Vagina (tissue), 2 donors: ENCODE measurements at places on chromosomes 6 and 20. TPM values are rescaled to one million over a fixed set of nuclear protein-coding genes. Genes with fewer than 3 reads are reported as not detected.

DNA sequence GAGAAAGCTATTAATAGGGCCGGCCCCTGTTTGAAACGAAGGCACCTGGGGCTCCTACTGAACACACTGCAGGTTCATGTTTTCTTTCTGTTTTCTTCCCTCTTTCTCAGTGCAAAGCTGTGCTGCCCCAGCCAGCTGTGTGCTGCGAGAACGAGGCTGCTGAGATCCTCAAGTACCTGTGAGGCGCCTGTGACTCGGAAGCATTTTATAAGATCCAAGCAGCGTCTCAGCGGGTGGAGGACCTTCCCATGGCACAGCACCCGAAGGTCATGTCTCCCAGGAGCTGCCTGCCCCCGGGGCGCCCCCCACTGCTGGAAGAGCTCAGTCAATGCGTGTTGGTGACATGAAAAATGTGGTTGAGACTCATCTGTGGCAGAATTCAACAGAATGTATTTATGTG lies 66.3 kb downstream of the SMOC2 start:
- DNase-seq, result peak; percentile 65

Gene IMPG1
- not detected for total RNA-seq

GRCh38 chr6:146364816-146365594 lies 178.6 kb upstream of the RAB32 start:
- no peak for DNase-seq

DNA sequence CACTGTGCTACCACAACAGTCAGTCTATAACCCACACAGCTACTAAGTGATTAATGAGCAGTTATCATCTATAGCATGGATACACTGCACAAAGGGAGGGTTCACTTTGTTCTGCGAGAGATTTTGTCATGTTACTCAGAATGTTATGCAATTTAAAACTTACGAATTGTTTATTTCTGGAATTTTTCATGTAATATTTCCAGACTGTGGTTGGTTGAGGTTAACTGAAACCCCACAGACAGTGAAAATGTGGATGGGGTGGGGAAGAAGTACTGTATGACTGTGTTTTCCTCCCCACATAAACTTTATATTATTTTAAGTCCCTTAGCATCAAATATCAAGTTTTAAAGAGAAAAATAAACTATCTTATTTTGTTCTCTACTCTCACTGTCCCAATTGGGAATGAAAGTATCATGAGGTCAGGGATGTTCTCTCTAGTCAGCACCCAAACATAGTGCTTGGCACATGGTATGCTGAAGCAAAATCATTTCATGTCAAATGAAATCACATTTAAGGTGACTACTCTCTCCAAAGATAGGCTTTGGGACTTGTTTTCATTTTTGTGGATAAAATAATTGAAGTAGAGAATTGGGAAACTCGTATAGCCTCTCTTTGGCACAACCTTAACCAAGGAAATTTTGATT lies 25.4 kb downstream of the DOP1A start:
- no peak for DNase-seq

DNA sequence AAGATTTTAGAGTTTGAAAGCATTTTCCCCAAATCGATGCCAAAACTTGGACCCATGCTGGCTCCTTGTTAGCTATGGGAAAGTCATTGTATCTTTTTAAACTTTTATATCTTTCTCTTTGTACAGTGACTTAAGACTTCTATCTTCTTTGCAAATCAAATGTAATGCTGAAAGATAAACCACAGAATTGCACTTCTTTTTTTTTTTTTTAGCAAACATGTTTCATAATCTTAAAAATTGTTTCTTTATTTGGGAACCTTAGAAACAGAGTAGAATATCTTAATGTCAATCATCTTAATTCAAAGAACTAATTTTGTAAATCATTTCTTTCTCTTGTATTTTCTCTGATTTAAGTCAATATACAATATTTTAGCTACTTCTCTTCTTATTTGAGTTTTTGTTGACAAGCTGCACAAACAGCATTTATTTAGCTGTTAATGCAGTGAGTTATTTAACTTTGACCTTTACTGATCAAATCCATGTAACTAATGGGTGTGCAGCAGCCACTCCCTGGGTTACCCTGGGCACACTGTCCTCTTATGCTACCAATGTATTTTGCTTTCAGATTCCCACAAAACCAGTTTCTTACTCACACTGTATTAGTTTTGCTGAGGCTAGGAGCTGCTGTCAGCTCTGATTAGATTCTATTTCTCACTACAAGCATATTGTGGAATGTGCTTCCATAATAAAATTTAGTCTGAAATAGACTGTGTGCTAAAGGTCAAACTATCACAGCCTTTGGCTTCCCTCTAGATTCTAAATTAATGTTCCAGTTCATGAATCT lies 279.6 kb downstream of the ADGB start:
- DNase-seq, result no peak

GRCh38 chr20:44198872-44199271 lies 11.7 kb downstream of the OSER1 start:
- DNase-seq, result no peak

DNA sequence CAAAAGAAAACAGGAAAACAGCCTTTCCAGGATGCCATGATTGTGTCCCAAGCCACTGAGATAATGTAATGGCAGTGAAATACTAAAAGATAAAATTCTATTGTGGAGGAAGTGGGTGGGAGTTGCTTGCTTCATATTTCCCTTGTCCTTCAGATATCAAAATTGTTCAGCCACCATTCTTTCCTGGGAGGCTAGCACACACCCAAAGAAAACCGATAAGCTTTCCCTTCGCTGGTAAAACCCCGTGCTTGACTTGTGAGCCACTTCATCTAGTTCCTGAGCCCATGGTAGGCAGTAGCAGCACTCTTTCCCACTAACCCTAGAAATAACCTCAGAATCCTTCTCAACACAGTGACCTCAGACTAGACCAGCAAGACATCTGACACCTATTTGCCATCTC lies 357.4 kb upstream of the PLCB4 start:
- no peak for DNase-seq

GRCh38 chr6:498795-499231 lies 107.3 kb downstream of the IRF4 start:
- no peak for DNase-seq

DNA sequence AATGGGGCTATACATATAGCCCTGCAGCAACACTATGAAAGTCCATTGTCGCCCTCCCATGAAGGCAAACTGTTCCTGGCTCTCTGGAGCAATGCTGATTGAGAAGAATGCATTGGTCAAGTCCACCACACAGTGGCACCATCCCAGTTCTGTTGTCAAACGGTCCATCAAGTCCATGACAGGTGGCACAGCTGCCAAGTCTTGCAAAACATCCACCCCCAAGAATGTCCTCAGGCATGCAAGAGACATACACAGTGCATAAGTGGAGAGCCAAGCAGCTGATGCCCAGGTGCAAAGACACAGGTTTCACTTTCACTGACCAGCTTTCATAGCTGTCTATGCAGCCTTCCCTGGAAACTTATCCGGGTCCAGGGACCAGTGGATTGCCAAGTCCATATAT lies 17.5 kb downstream of the ZNF391 start:
- DNase-seq, result no peak
